ENCODE measurements at places on chromosomes 6 and 20. TPM values are rescaled to one million over a fixed set of nuclear protein-coding genes. Genes with fewer than 3 reads are reported as not detected.

DNA sequence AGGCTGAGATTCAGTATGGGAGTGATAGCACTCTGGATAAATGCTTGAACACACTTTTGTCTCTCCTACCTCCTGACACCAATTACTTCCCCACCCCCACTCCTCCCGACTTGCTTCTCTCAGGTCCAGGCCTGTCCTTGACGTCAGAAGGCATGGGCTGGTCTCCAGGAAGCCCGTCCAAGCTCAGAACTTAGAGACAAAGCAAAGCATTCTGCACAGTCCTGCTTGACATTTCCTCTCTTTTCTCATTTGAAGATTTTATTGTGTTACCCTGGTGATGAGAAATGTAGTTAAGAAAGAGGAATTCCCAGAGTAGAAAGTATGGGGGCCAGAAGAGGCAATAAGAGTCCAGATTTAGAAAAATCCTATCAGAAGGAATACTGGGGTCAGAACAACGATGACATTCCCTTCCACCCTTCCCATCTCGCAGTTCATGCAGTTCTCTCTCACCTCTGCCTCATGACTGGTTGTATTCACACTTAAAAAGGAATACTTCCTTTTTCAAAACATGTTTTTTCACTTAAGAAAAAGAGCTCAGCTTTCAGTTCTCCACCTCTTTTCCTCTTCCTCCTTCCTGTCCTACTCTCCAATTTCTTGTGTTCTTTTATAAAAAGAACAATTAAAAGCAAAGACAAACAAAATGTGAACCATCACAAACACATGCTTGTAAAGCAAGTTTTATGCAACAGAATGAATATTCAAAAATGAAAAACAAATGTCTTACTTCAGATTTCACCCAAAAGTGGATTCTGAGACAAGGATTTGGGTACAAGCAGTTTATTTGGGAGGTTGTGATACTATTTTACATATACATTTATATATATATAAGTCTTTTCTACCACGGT is 18.5 kb upstream of the FAM184A start:
- H3K27ac ChIP-seq: no peak overlapping the region
- peak; percentile 86 for DNase-seq
- H3K4me3 ChIP-seq: no peak overlapping the region
- H3K36me3 ChIP-seq: no peaks in the 10 kb centered on the region
- H3K4me1 ChIP-seq: peaks cover 12% of the 10 kb centered on the region

DNA sequence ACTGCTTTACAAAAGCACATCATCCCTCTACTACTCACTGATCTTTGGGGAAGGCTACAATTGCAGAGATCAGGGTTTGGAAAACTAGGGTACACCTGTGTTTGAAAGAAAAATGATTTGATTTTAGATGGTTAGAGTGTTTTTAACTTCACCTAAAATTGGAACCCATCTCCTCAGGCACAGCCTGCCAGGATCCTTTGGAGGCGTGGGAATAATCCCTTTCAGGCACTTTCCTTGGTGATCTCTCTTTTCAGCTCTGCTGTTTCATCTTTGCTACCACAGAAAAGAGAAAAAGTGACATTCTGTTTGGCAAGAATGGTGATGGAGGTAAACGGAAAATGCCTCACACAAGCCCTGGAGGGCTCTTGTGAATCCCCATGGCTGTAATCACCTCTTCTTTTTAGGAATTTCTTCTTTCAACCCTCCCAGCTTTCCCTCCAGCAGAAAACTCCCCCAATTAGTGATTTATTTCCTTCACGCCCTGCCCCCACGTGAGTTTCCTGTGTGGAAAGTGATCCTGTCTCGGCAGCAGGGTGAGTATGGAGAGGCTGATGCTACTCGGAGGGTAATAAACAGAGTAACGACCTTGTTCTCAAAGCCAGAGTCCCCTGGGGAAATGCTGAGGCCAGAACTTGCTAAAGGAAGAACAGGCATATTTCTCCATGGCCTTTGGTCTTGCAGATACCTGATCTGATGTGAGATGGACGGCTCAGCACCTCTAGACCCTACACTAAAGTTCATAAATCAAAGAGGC is 9.2 kb downstream of the KCNG1 start:
- peaks cover 55% of the 10 kb centered on the region for H3K27me3 ChIP-seq
- H3K27ac ChIP-seq: no peak overlapping the region
- H3K36me3 ChIP-seq: no peaks in the 10 kb centered on the region
- no peak overlapping the region for H3K4me3 ChIP-seq
- DNase-seq: no peak

DNA sequence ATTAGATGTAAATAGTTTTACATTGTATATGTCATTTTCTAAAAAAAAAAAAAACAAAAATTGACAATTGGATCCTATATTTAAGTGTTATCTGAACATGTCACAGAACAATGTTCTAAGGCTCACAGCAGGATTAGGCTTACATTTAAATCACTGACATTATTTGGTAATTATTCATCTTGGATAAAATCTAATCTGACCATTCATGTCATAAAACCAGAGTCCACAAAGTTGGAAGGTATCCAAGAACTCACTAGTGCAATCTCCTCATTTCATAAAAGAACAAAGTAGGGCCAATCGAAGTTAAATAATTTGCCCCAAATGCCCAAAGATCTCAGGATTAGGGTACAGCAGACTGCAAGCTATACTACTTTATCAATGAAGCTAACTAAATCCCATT is 73.0 kb downstream of the PDSS2 start:
- no peaks in the 10 kb centered on the region for H3K4me1 ChIP-seq
- no peak overlapping the region for H3K27ac ChIP-seq
- DNase-seq: no peak
- H3K27me3 ChIP-seq: no peaks in the 10 kb centered on the region
- no peak overlapping the region for H3K4me3 ChIP-seq
- H3K36me3 ChIP-seq: no peaks in the 10 kb centered on the region

GRCh38 chr6:45115696-45116095 is 212.4 kb upstream of the RUNX2 start:
- H3K27ac ChIP-seq: no peak overlapping the region
- peaks cover 12% of the 10 kb centered on the region for H3K4me1 ChIP-seq
- H3K36me3 ChIP-seq: no peaks in the 10 kb centered on the region
- DNase-seq: no peak

DNA sequence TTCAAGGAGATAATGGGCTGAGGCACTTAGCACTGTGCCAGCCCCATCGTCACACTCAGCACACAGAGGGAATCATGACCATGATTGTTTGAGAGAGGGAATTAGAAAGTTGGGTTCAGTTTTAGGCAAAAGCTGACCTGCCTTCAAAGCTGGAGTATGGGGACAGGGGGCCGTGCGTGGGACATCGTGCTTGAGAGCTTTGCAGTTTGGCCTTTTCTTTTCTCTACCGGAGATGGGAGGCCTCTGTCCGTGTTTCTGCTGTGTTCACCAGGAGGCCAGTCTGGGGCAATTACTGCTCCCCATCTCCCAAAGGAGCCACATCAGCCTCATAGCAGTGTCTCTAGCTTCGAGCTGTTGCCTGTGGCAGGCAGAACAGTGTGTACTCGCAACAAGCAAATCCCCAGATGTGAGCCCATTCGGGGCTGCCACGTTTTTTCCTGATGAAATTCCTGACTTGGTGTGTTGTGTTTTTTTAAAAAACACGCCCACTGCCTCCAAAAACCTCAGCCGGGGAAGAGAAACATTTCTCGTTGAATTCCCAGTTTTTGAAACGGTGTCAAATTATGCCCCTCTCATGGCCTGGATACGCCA is 20.2 kb downstream of the EYA2 start:
- H3K27me3 ChIP-seq: no peaks in the 10 kb centered on the region
- no peaks in the 10 kb centered on the region for H3K36me3 ChIP-seq
- DNase-seq: no peak

DNA sequence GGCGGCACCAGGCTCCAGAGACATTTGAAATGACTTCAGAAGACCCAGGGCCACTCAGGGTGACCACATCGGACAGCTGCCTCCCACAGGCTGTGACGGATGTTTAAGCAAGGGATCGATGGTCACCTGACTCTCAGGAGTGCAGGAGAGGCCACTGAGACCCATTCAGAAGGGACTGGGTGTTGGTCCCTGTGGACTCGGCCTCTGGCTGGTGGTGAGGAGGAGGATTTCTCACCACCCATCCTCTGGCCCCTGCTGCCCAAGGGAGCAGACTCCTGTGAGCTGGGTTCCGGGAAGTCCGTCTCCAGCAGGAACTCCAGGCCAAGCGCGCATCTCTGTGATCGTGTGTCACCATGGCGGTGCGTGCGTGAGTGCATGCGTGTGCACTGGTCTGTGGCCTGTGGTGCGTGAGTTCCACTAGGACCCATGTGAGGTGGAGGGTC is 25.5 kb downstream of the NPEPL1 start:
- peaks cover 35% of the 10 kb centered on the region for H3K27me3 ChIP-seq
- no peaks in the 10 kb centered on the region for H3K36me3 ChIP-seq
- no peaks in the 10 kb centered on the region for H3K4me1 ChIP-seq
- H3K27ac ChIP-seq: no peak overlapping the region
- no peak overlapping the region for H3K4me3 ChIP-seq

GRCh38 chr6:101770116-101770515 is 376.6 kb downstream of the GRIK2 start:
- H3K4me3 ChIP-seq: no peak overlapping the region
- H3K27me3 ChIP-seq: no peaks in the 10 kb centered on the region
- H3K4me1 ChIP-seq: no peaks in the 10 kb centered on the region
- H3K36me3 ChIP-seq: no peaks in the 10 kb centered on the region
- no peak for DNase-seq

DNA sequence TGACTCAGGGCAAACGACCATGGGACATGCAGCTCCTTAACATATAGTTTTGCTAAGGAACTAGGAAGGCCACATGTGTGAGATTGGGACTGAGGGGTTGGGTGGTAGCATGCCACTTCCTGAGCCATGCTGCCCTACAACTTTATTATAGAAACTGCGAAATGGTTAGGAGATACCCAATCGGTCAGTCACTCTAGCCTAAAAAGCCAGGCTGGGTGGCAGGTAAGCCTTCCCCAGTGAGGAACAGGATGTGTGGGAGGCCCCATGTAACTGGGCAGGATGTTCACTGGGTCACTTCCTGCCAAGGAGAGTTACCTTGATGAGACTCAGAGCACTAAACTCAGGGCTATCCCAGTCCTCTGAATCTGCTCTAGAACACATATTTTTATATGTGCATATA is 123.5 kb downstream of the MAP3K7 start:
- no peak overlapping the region for H3K4me3 ChIP-seq
- no peaks in the 10 kb centered on the region for H3K27me3 ChIP-seq
- no peaks in the 10 kb centered on the region for H3K36me3 ChIP-seq
- H3K4me1 ChIP-seq: no peaks in the 10 kb centered on the region
- no peak overlapping the region for H3K27ac ChIP-seq
- no peak for DNase-seq

GRCh38 chr6:35011096-35012041 is 122.3 kb downstream of the ANKS1A start:
- DNase-seq: no peak
- no peaks in the 10 kb centered on the region for H3K27me3 ChIP-seq
- no peak overlapping the region for H3K4me3 ChIP-seq
- peaks cover 9% of the 10 kb centered on the region for H3K4me1 ChIP-seq
- H3K27ac ChIP-seq: no peak overlapping the region
- H3K36me3 ChIP-seq: no peaks in the 10 kb centered on the region

DNA sequence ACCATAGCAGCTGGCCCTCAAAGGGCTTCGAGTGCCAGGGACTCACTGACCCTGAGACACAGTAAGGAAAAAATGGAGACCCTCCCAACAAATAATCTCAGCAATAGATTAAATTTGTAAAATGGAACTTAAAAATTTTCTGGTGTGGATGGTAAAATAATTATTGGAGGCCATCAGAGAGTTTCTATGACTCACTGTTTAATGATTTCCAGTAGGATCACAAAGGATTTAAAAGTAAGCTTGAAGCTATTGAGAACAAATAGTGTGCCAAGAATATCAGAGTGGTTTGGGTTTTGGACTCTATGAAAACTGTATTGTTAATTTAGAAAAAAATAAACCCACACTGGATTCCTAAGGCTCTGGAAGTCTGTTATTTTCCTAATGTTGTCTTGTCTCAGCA is 115.2 kb upstream of the AKIRIN2 start:
- no peak overlapping the region for H3K4me3 ChIP-seq
- peaks cover 4% of the 10 kb centered on the region for H3K27me3 ChIP-seq
- no peak for DNase-seq
- no peak overlapping the region for H3K27ac ChIP-seq
- no peaks in the 10 kb centered on the region for H3K36me3 ChIP-seq

DNA sequence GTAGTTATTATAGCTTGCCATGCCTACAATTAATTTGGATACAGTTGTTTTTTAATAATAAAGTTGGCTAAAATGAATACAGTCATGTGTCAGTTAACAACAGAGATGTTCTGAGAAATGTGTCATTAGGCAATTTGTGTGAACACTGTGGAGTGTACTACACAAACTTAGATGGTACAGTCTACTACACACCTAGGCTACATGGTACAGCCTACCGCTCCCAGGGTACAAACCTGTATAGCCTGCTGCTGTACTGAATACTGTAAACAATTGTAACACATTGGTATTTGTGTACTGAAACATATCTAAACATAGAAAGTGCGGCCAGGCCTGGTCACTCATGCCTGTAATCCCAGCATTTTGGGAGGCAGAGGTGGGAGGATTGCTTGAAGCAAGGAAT is 50.2 kb downstream of the MYLIP start:
- H3K36me3 ChIP-seq: no peaks in the 10 kb centered on the region
- H3K27ac ChIP-seq: no peak overlapping the region
- no peak overlapping the region for H3K4me3 ChIP-seq
- no peaks in the 10 kb centered on the region for H3K4me1 ChIP-seq
- H3K27me3 ChIP-seq: no peaks in the 10 kb centered on the region
- no peak for DNase-seq

- H3K4me3 ChIP-seq: no peak overlapping the region
- no peaks in the 10 kb centered on the region for H3K27me3 ChIP-seq
- no peak overlapping the region for H3K27ac ChIP-seq
- no peak for DNase-seq
- H3K36me3 ChIP-seq: no peaks in the 10 kb centered on the region
These were observed 10.8 kb upstream of the SMIM29 start for GRCh38 chr6:34259529-34260069.

- H3K27ac ChIP-seq: peak overlapping the region; percentile 27
- H3K36me3 ChIP-seq: no peaks in the 10 kb centered on the region
- no peak for DNase-seq
These were observed 112.1 kb downstream of the DLL1 start for GRCh38 chr6:170178561-170179477.

- DNase-seq: peak; percentile 47
- H3K4me3 ChIP-seq: peak overlapping the region; percentile 73
- peak overlapping the region; percentile 97 for H3K27ac ChIP-seq
- peaks cover 44% of the 10 kb centered on the region for H3K4me1 ChIP-seq
- peaks cover 26% of the 10 kb centered on the region for H3K36me3 ChIP-seq
- no peaks in the 10 kb centered on the region for H3K27me3 ChIP-seq
These were observed 889 bp upstream of the FLOT1 start for GRCh38 chr6:30743099-30744053.

GRCh38 chr6:109298605-109299264 is 83.5 kb downstream of the CD164 start:
- peaks cover 47% of the 10 kb centered on the region for H3K4me1 ChIP-seq
- H3K27ac ChIP-seq: peak overlapping the region; percentile 79
- no peaks in the 10 kb centered on the region for H3K36me3 ChIP-seq
- no peak overlapping the region for H3K4me3 ChIP-seq

Gene BMP6
- 3.6 TPM for total RNA-seq

Gene PNPLA1
- total RNA-seq: not detected

Gene TMEM244
- total RNA-seq: not detected

Gene ENPP3
- total RNA-seq: 0.18 TPM

Gene SLC22A2
- not detected for total RNA-seq
